NCI-H1417 treated with DMSO at 0.1 percent for 48 hours (cell line): ENCODE measurements at places on chromosomes 5 and 9.
A peak's percentile ranks its signal among the peaks of the same experiment; 100 is the strongest.

- DNase-seq: no peak
These were observed 395.1 kb downstream of the CETN3 start for GRCh38 chr5:90014420-90014819.

DNA sequence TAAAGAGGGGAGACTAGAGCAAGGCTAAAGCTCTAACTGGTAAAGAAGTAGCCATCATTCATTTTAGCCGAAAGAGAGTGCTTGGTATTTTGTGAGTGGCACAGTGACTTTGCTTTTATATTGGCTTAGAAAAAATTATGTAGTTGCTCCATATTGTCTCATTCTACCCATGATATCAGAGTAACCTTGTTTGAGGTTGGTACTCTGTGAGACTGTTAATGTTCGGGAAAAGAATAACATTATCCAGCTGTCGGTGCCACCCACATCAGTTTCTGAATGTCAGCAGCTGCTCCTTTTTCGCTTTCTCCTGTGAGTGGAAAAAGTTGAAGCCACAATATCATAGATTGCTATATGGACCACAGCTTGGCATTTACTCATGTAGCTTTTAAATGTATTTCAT, 376.4 kb upstream of the KCNN2 start:
- DNase-seq: no peak

GRCh38 chr9:99746406-99746805, 75.3 kb upstream of the NR4A3 start:
- no peak for DNase-seq

GRCh38 chr9:89365532-89365912, 47.2 kb downstream of the SECISBP2 start:
- no peak for DNase-seq

DNA sequence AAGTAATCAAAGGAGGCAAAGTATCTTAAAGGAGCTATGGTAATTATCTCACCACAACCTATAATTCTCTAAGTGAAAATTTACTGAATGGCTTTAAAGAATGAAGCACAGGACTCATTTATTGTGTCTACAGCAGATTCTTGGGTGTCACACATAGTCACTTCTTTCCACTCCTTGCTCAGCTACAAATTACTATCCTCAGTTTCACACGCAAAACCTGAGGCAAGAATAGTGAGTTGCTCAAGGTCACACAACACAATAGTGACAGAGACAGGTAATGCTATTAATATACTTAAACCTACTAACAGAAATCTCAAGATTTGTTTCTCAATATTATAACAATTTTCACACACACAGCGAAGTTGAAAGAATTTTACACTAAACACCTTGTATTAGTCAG, 120.9 kb upstream of the STK32A start:
- DNase-seq: no peak

DNA sequence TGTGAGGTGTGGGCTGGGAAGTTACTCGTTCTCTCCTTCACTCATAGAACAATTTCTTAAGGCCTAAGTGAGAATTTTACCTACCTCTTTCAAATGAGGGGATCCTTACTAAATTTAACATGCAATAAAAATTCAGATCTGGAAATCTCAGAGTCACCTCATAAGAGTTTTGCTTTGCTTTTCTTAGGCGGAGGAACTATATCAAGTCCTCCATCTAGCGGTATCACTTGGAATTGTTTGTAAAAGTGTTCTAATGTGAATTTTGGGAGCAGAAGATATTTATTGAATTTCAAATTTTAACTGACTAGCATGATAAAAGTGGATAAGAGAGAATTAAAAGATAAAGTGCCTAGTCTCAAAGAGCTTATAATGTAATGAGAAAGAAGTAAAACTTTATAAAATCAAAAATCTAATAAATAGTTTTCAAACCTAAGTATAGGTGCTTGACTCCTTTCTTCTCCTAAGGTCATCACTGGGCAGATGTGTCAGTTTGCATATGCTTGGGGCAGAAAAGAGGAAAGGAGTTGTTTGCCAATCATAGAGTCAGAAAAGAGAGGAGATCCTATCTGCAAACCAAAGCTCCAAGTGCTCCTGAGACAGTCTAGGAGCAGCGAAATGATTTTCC, 145.7 kb upstream of the DAB2 start:
- no peak for DNase-seq

GRCh38 chr5:42500003-42500599, 76.9 kb downstream of the GHR start:
- DNase-seq: no peak

GRCh38 chr9:107016383-107016782, 153.4 kb downstream of the ZNF462 start:
- DNase-seq: peak; percentile 15

DNA sequence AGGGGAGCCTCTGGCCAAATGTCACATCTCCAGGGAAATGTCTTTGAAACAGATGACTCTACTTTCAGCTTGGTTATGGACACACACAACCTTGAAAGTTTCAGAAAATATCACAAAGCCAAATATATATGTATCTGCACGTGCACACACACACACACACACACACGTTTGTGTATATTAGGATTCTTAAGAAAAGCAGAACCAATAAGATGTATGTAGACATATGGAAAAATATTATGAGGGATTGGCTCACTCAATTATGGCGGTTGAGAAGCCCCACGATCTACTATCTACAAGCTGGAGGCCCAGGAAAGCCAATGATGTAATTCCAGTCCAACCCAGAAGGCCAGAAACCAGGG, 194.9 kb downstream of the PALM2AKAP2 start:
- DNase-seq: no peak

DNA sequence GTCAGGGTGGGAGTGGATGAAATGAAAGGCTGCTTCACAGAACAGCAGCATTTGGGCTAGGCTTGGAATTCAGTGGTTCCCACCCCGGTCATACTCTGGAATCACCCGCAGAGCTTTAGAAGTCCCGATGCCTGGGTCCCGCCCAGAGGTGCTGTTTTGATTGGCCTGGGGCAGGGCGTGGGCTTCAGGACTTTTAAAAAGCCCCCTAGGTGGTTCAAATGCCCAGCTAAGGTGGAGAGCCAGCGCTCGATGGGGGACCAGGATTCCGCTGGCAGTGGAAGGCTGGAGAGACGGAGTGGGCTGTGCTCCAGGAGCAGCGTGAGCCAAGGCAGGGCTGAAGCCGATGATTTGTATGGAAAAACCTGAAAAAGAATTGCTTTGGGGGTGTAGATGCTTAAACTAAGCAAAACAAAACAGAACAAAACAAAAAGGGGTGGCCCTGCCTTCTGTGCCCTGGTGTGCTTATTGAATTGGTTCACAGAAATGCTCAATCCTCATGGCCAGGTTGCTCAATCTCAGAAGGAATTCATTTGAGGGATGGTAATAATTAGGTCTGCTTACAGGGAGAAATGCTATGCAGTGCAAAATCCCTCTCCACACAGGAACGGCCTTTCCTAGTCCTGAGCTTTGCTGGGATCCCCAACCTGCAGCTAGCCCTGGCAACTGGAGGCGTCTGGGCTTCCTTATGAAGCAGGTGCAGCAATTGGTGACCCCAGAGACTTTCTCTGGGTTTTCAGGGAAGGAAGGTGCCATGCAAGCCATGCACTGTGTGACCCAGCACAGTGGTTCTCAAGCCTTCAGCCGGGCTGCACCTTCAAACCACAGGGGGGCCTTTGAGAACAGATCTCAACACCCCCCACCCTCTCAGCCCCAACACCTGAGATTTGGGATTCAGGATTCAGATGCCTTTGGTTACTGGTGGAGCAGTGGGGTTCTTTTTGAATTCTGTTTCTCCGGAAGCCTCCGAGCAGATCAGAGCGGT, 174.0 kb upstream of the ZNF618 start:
- DNase-seq: no peak

- no peak for DNase-seq
These were observed 16.8 kb downstream of the STXBP1 start for GRCh38 chr9:127628758-127629467.

DNA sequence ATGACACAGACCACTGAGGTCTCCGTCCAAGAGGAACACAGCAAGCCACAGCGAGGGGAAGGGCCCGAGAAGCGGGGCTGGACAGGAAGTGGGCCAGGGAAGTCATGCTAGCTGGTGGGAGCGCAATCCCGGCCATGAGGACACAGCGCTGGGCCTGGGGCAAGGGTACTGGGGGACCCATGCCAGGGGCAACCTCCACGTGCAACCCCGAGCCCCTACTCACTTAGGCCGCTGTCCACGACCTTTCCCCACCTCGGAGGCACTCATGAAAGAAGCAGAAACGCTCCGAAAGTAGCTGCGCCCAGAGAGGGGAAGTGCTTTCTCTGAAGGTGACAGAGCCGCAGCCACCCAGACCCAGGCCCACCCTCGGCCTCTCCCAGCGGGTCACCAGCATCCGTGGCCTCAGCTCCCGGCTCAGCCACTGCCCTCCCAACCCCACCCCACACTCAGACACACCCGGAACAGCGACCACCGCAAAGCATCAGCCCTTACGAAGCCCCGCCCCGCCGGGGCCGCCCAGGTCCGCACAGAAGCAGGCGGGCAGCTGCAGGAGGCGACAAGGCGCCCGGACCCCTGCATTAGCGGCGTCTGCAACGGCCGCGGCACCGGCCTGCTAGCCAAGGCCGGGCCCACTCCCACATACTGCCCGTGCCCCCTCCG, 782 bp downstream of the BICD2 start:
- DNase-seq: no peak

DNA sequence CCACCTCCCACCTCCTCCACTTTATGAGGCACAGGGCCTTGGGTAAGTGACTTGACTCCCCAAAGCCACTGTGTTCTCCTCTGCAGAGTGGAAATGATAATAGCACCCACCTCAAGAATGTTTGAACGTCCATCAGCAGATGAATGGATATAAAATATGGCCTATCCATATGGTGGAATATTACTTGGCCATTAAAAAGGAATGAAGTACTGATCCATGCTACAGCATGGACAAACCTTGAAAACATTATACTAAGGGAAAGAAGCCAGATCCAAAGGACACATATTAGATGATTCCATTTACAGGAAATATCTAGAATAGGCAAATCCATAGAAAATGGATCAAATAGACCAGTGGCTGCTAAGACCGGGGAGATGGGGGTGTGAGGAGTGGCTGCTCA, 50.2 kb downstream of the CFAP77 start:
- no peak for DNase-seq

DNA sequence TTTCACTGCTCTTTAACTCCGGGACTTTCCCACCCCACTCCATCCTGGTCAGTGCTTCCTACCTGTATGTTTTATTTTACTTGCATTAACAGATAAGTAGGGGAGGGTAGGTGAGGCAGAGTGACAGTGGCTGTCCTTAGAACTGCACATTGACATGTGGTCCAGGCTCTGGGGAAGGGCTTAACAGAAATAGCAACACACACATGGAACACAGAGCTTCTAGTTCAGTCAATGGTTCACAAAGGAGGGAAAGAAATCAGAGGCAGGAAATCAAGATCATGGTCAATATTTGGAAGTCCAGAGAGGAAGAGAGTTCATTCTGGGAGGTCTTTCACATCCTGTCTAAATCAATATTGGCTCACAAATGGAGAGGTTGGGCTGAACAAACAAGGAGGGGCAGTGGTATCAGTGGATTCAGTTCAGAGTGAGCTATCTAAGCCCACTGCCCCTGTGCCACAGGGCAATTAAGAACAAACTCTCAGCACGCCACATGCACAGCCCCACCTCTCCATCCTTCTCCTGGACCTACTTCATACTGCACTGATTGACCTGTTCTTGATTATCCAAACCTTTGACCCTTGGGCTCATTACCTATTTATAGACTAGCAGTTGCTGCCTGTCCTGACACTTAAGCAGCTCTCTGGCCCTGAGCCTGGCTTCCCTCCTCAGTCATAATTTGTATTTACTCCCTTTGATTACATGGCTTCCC, 6.2 kb upstream of the VPS13A start:
- DNase-seq: no peak

DNA sequence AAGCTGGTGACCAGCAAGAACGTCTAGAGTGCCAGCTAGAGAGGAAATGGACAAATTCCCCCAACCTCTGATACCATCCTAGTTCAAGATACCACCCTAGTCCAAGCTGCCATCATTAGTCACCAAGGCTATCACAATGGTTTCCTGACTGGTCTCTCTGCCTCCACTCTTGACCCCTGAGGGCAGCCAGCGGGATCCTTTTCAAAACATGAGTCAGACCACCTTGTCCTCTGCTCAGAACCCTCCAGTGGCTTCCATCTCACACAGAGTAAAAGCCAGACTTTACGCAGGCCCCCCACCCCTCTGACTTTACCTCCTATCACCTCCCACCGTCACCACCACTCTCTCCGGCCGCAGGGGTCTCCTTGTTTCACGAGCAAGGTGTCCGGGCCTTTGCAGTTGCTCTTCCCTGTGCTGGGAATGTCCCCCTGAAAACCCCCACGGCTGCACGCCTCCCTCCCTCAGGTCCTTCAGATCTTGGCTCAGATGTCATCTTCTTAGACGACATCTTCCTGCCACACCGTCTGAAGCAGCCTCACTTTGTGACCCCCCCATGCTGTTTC, 42.2 kb upstream of the FBXW11 start:
- DNase-seq: no peak

DNA sequence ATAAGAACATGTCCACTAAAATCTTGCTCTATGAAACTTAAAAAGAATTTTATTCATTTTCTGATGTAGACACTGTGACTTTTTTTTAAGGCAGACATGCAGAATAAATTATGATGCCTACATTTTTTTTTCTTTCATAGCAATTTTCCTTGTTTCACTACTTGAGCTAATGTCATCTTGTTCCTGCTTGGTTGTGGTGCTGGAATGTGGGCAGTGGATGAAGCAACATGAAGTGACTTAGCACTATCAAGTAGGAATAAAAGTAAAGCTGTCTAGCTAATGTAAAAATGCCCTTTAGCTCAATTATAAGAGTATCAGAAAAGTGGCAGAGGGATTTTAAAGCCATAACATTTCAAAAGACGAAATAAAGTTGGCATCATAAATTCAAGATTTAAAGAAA, 191.0 kb downstream of the ADAMTS6 start:
- no peak for DNase-seq

- no peak for DNase-seq
These were observed 2019.9 kb downstream of the MAT2B start for GRCh38 chr5:165525271-165525670.

GRCh38 chr9:81629440-81629839, 59.9 kb downstream of the TLE1 start:
- no peak for DNase-seq

DNA sequence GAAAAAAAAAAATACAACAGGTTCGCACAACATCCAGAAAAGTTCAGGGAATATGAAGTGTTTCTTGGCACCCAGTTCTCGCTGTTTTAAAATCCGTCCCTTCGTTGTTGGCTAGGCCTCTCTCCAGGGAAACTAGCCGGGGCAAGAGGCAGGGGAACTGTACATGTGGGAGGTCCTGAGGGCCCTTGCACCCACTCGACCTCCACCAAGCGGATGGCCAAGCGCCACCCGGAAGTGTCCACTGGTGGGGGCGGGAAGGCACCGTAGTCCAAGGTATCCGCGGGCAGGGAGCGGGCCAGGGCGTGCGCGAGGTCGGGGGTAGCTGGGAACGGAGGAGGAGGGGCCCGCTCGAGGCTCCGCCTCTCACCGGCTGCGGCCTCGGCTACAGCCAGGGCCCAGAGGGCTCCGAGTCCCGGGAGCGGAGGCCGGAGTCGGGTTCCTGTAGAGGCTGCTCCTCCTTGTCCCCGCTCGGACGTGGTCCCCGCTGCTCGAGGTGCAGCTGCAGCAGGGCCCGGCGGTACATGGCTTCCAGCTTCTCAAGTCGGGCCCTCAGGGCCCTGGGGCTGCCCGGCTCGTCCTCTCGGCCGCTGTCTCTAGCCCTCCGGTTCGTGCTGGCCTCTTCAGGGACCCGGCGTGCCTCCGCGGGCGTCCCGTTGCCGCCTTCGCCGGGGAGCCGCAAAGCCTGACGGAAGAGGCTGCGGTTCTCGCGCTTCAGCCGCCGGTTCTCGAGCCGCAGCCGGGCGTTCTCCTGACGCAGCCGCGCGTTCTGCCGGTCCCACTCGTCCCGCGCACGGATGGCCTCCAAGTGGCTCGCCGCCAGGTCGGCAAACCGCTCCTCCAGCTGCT, 720 bp downstream of the TUSC1 start:
- DNase-seq: no peak

GRCh38 chr9:16825971-16826625, 44.4 kb downstream of the BNC2 start:
- DNase-seq: no peak
